Lower lobe of right lung (tissue), 2 donors: ENCODE measurements at places on chromosomes 16 and 17.

GRCh38 chr17:61405686-61406536, 6.3 kb downstream of the TBX2 start:
- H3K4me3 ChIP-seq, result peak overlapping the region; percentile 67
- H3K36me3 ChIP-seq, result peaks cover 36% of the 10 kb centered on the region
- H3K4me1 ChIP-seq, result peaks cover 52% of the 10 kb centered on the region
- H3K27me3 ChIP-seq, result peaks cover 91% of the 10 kb centered on the region
- H3K27ac ChIP-seq, result peak overlapping the region; percentile 89

DNA sequence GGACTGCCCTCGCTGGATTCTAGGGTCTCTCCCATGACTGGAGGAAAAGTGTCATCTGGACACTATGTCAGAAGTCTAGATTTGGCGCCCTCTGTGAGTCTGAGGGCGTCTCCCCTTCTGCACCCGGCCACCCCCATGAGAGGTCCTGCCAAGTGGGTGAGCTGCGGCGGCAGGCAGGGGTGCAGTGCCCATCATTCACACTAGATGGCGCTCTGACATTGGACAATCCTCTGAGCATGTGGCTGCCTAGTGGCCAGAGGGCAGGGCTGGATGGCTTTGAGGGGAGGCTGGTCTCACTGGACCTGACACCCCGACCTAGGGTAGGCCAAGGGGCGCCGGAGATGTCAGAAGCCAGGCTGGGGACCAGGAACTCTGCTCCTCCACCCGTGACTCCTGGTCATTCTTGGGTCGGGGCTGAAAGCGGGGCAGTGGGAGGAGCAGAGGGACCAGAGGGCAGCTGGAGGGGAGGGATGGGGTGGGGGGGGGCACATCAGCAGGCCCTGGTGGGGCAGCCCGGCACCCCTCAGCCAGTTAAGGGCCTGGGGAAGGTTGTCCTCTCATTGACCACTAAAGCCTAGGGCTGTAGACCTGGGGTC, 28.0 kb downstream of the MRM1 start:
- H3K4me3 ChIP-seq, result no peak overlapping the region
- no peak overlapping the region for H3K27ac ChIP-seq
- no peaks in the 10 kb centered on the region for H3K36me3 ChIP-seq
- H3K27me3 ChIP-seq, result peaks cover 12% of the 10 kb centered on the region
- DNase-seq, result peak; percentile 77

DNA sequence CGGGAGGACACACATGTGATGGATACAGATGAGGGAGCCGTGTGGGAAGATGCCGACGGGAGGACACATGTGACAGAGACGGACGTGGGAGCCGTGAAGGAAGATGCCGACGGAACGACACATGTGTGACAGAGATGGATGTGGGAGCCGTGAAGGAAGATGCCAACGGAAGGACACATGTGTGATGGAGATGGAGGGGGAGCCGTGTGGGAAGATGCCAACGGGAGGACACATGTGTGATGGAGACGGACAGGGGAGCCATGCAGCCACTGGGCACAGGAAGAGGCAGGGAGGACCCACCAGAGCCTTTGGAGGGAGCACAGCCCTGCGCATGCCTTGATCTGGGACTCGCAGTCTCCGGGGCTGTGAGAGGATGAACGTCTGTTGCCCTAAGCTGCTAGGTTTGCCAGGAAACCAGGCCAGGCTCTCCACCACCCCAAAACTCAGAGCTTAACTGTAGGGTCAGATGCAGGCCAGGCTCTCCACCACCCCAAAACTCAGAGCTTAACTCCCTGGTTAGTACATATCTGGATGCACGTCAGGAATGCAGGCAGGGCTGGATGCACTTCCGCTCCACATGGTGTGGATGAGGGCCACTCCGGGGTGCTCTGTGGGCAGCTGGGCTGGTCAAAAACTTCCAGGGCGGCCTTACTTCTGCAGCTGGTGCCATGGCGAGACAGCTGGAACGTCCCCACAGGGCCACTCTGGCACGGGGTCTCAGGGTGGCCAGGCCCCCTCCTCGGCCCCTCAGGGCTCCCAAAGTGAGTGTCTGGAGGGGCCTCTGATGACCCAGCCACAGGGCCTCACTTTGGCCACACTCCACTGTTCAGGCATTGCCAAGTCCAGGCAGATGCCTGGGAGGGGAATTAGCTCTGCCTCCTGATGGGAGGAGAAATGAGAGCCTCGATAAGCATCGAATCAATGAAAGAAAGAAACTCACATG, 47.7 kb upstream of the ZNF469 start:
- H3K4me1 ChIP-seq, result no peaks in the 10 kb centered on the region
- no peak overlapping the region for H3K4me3 ChIP-seq

DNA sequence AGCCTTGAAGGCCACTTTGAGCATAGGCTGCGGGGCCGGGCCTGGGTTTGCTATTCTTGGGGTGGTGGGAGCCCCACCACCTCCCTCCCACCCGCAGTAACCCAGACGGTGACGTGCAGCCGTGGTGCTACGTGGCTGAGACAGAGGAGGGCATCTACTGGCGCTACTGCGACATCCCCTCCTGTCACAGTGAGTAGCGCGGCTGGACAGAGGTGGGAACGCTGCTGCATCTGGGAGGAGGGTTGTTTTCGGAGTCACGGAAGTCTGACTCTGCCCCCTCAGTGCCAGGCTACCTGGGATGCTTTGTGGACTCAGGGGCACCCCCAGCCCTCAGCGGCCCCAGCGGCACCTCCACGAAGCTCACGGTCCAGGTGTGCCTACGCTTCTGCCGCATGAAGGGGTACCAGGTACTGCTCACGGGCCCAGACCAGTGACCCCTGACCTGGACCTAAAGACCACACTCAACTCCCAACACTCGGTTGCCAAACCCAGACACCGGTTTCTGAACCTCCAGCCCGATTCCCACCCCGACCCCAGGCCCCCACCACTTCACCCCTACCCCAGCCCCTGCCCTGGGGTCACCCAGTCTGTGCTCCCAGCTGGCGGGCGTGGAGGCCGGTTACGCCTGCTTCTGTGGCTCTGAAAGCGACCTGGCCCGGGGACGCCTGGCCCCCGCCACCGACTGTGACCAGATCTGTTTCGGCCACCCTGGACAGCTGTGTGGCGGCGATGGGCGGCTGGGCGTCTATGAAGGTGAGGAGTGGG, 2.1 kb downstream of the KREMEN2 start:
- H3K4me3 ChIP-seq, result peak overlapping the region; percentile 43
- no peaks in the 10 kb centered on the region for H3K36me3 ChIP-seq
- H3K27me3 ChIP-seq, result peaks cover 71% of the 10 kb centered on the region
- peak; percentile 34 for DNase-seq
- peaks cover 69% of the 10 kb centered on the region for H3K4me1 ChIP-seq
- no peak overlapping the region for H3K27ac ChIP-seq

DNA sequence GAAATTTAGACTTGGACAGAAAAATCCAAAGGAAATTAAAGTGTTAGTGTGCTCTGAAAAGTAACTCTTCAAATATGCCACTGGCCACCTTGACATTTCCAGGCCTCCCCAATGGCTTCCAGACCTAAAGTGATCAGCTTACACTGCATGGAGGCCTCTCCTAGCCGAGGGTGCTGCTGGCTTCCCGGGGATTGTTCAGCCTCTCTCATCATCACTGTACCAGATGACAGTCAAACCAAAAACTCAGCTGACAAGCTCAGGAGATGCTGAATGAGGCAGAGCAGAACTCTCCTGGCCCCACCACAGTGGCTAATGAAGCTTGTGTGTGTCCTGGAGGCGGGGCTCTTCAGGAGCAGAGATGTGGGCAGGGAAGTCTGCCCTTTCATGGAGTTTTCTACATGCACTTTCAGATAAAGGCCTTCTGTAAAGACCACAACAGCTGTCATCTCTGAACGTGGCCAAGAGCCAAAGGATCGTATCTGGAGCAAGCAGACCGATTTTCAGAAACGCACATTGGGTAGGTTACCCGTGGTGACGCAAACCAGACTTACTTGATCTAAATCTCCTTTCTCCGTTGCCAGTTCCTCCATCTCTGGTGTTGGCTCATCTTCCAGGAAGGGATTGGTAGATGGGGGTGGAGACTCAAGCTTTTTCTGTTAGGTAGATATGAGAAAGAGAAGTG, 113.3 kb downstream of the VPS53 start:
- H3K4me3 ChIP-seq, result no peak overlapping the region
- no peaks in the 10 kb centered on the region for H3K27me3 ChIP-seq
- peaks cover 27% of the 10 kb centered on the region for H3K36me3 ChIP-seq
- no peak overlapping the region for H3K27ac ChIP-seq
- no peak for DNase-seq

GRCh38 chr17:76709077-76709950, 1.5 kb downstream of the MXRA7 start:
- peaks cover 39% of the 10 kb centered on the region for H3K4me1 ChIP-seq
- peak overlapping the region; percentile 74 for H3K4me3 ChIP-seq
- H3K27me3 ChIP-seq, result no peaks in the 10 kb centered on the region
- peak; percentile 68 for DNase-seq

- H3K4me1 ChIP-seq, result peaks cover 25% of the 10 kb centered on the region
- peak overlapping the region; percentile 2 for H3K27ac ChIP-seq
- DNase-seq, result no peak
Observed at GRCh38 chr17:76566988-76567431, 18.6 kb downstream of the ST6GALNAC2 start.

DNA sequence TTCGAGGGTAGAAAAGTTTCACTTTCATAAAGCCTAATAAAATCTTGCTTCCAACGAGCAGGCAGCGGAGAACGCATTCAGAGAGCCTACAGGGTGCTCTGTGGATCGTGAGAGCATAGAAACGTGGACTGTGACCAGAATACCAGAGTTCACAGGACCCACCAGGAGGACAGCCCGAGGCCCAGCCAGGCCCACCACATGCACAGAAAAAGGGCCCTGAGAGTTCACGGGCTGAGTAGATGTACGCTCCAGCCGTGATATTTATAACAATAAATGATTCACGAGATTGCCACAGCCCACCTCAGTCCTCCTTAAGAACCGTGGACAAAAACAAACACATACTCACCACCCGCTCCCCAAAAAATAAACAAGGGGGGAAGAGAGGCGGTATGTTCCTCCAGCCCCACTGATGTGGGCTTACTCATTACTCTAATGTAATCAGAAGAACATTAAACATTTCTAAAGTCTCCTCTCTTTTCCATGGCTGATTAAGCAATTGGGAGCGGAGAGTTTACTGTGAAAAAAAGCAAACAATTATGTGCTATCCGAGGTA, 207.2 kb downstream of the C16orf78 start:
- H3K4me3 ChIP-seq, result no peak overlapping the region
- H3K4me1 ChIP-seq, result no peaks in the 10 kb centered on the region
- no peaks in the 10 kb centered on the region for H3K27me3 ChIP-seq
- H3K27ac ChIP-seq, result no peak overlapping the region
- no peaks in the 10 kb centered on the region for H3K36me3 ChIP-seq
- no peak for DNase-seq

GRCh38 chr17:42016411-42016831, 818 bp downstream of the DNAJC7 start:
- H3K27ac ChIP-seq, result peak overlapping the region; percentile 89
- peaks cover 63% of the 10 kb centered on the region for H3K4me1 ChIP-seq
- peak overlapping the region; percentile 79 for H3K4me3 ChIP-seq
- H3K27me3 ChIP-seq, result no peaks in the 10 kb centered on the region

DNA sequence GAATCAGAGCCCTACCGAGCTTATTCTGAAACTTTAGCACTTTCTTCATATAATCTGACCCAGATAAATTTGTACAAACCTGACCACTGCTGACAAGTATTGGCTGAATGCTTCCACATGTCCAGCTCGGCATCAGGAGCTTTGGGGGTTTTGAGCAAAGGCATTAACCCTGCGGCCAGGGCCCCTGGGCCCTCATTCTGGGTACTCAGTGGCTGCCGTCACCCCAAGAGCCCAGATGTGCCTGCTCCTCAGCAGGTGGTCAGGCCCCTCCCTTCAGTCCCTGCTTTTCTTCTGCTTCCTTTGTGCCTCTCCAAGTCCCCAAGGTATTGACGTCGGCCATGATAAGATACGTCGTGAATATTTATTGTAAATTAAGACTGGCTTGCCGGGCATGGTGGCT, 47.3 kb upstream of the CHMP6 start:
- H3K36me3 ChIP-seq, result peaks cover 39% of the 10 kb centered on the region
- H3K4me3 ChIP-seq, result no peak overlapping the region
- peak; percentile 12 for DNase-seq
- no peaks in the 10 kb centered on the region for H3K27me3 ChIP-seq
- no peak overlapping the region for H3K27ac ChIP-seq
- peaks cover 21% of the 10 kb centered on the region for H3K4me1 ChIP-seq

DNA sequence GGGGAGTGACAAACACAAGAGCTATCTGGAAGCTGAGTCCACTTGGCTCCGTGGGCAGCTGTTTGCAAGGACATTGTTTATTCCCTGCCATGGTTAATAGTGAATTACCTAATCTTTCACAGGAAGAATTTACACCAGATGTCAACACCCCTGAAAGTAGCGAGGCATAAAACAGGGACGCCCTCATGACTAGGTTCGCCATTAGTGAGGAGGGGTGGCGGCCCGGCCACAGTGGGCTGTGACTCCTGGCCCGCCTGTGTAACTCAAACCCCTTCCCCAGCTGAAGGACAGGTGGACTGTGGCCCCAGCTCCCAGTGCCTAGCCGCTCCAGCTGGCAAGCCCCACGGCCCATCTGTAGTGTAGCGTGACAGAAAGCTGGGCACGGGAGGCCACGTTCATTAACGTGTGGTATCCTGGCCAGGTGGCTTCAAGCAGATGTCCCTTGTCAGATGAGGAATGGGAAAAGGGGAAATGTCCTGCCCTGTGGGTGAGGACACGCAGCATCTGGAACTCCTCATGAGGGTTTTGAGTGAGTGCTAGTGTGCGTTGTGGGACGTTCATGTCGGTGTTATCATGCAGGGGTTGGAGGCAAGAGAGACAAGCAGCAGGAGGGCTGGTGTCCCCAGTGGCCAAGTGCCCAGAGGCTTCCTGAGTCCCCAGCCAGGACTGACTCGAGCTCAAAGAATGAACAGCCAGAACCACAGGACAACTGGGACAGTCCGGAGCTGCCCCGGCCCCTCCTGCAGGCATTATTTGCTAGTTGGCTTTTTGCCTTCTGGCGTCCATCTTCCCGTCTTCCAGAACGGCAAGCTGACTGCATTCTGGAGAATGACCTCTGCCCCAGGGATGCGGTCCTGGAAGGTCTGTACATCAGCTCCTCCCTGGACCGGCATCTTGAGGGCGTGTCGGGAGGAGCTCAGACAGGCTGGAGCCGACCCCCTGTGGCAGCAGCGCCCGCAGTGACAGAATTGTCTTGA, 19.2 kb downstream of the KDM8 start:
- no peak overlapping the region for H3K4me3 ChIP-seq
- peak; percentile 54 for DNase-seq
- peak overlapping the region; percentile 54 for H3K27ac ChIP-seq
- peaks cover 43% of the 10 kb centered on the region for H3K36me3 ChIP-seq
- peaks cover 25% of the 10 kb centered on the region for H3K4me1 ChIP-seq
- no peaks in the 10 kb centered on the region for H3K27me3 ChIP-seq
